T-helper 17 cell (primary cell): ENCODE measurements at places on chromosomes 5 and 9. TPM values are rescaled to one million over a fixed set of nuclear protein-coding genes. Genes with fewer than 3 reads are reported as not detected.
A peak's percentile ranks its signal among the peaks of the same experiment; 100 is the strongest.

DNA sequence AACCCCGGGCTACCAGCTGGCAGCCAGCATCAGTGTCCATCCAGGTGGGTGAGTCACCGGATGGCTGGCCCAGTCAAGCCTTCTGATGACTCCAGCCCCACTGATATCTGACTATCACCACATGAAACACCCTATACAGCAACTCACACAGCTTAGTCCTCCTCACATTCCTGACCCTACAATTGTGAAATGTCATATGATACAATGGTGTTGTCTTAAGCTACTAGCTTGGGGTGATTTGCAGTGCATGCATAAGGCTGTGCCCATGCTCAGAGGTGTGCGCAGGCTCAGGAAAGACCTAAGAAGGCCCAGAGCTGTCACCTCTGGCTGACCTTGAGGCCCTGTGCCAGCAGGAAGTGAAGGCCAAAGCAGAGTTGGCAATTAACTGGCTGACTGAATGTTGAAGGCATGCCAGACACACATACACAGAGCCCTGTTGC, 21.5 kb upstream of the SEMA4D start:
- H3K4me3 ChIP-seq = peak overlapping the region; percentile 74
- no peaks in the 10 kb centered on the region for H3K27me3 ChIP-seq
- H3K36me3 ChIP-seq = no peaks in the 10 kb centered on the region
- DNase-seq = no peak

DNA sequence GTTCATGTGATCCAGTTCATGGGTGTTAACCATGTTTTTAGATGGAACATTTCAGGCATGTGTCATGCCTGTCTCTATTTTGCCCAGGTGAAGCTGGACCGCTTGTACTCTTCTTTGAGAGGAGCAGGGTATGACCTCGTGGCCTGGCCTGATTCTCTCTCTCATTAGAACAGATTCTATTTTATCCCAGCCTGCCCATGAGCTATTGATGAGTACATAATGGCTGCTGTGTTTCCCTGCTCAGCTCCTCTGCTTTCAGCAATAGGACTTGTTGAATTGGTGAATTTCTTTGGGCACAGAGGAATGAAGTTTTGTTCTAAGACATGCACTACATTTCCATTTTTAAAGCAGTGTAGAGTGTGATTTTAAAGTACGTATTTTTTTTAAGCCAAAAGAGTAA, 86.2 kb downstream of the HACD4 start:
- H3K36me3 ChIP-seq = peaks cover 5% of the 10 kb centered on the region
- no peaks in the 10 kb centered on the region for H3K27me3 ChIP-seq
- no peak overlapping the region for H3K4me3 ChIP-seq
- DNase-seq = no peak
- H3K4me1 ChIP-seq = peaks cover 2% of the 10 kb centered on the region

DNA sequence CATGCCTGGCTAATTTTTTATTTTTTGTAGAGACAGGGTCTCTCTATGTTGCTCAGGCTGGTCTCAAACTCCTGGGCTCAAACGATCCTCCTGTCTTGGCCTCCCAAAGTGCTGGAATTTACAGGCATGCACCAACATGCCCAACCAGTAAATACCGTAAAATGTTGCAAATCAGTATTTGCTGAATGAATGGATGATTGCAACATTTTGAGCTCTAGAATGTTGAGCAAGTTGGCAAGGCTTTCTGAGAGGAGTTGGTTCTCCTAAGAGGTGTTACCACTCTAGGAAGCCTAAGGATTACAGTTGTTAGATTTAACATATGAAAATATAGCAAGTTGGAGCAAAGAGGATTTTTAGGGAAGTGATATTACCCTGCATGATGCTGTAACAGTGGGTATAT, 15.6 kb upstream of the DMXL1 start:
- H3K4me1 ChIP-seq = no peaks in the 10 kb centered on the region
- no peak overlapping the region for H3K4me3 ChIP-seq
- H3K27ac ChIP-seq = no peak overlapping the region
- no peak for DNase-seq
- H3K27me3 ChIP-seq = no peaks in the 10 kb centered on the region

DNA sequence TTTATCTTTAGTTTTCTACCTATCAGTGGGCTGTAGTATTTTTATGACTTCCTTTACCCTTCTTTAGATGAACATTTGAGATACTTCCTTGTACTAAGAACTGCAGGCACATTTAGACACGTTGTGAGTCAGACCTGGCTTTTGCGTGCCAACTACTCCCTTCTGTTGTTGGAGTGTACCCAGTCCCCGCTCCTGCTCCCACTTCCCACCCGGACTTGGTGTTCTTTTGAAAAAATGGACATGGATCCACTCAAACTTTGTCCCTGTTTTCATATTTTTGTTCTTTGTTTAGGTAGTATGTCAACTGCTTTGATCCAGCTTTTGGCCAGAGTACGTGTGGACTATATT, 60.7 kb downstream of the PARP8 start:
- H3K4me3 ChIP-seq = peak overlapping the region; percentile 42
- peak overlapping the region; percentile 87 for H3K27ac ChIP-seq
- peaks cover 33% of the 10 kb centered on the region for H3K4me1 ChIP-seq

- H3K27ac ChIP-seq = peak overlapping the region; percentile 91
- H3K27me3 ChIP-seq = no peaks in the 10 kb centered on the region
- peaks cover 29% of the 10 kb centered on the region for H3K4me1 ChIP-seq
- peak overlapping the region; percentile 61 for H3K4me3 ChIP-seq
- DNase-seq = no peak
Observed at GRCh38 chr5:176359658-176360057, 1.9 kb downstream of the KIAA1191 start.

Gene ADAMTSL2
- total RNA-seq = not detected

Gene SPINK7
- not detected for total RNA-seq
